CD14-positive monocyte (primary cell): ENCODE measurements at places on chromosomes 12 and 14. TPM values are rescaled to one million over a fixed set of nuclear protein-coding genes. Genes with fewer than 3 reads are reported as not detected.

- H3K4me3 ChIP-seq, result no peak overlapping the region
- H3K4me1 ChIP-seq, result no peaks in the 10 kb centered on the region
- DNase-seq, result no peak
- H3K36me3 ChIP-seq, result no peaks in the 10 kb centered on the region
- H3K27ac ChIP-seq, result no peak overlapping the region
- H3K27me3 ChIP-seq, result no peaks in the 10 kb centered on the region
These were observed 159.0 kb downstream of the KICS2 start for GRCh38 chr12:64063121-64063520.

GRCh38 chr12:21751517-21751916 is 23.0 kb downstream of the KCNJ8 start:
- no peak overlapping the region for H3K4me3 ChIP-seq
- no peaks in the 10 kb centered on the region for H3K4me1 ChIP-seq
- no peaks in the 10 kb centered on the region for H3K36me3 ChIP-seq
- DNase-seq, result no peak
- no peak overlapping the region for H3K27ac ChIP-seq

DNA sequence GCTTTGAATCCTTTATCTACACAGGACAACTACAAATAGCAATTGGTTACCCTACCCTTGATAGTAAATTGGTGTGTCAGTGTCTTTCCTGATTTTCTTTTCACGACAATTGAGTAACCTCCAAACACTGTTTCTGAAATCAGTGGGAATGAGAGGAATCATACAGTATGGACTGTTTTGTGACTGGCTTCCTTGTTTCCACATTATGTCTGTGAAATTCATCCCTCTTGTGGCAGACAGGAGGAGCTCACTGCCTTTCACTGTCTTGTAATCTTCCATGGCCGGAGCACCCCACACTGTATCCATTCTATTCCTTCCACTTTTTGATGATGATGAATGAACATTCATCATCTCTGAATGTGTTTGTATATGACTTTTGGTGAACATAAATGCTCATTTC is 164.0 kb upstream of the PZP start:
- no peak overlapping the region for H3K27ac ChIP-seq
- no peaks in the 10 kb centered on the region for H3K36me3 ChIP-seq
- H3K27me3 ChIP-seq, result no peaks in the 10 kb centered on the region
- no peak for DNase-seq
- H3K4me1 ChIP-seq, result peaks cover 5% of the 10 kb centered on the region
- H3K4me3 ChIP-seq, result no peak overlapping the region

- H3K4me1 ChIP-seq, result peaks cover 14% of the 10 kb centered on the region
- no peaks in the 10 kb centered on the region for H3K27me3 ChIP-seq
- H3K36me3 ChIP-seq, result no peaks in the 10 kb centered on the region
- H3K27ac ChIP-seq, result no peak overlapping the region
These were observed 259.3 kb upstream of the BTG1 start for GRCh38 chr12:92404921-92405320.

DNA sequence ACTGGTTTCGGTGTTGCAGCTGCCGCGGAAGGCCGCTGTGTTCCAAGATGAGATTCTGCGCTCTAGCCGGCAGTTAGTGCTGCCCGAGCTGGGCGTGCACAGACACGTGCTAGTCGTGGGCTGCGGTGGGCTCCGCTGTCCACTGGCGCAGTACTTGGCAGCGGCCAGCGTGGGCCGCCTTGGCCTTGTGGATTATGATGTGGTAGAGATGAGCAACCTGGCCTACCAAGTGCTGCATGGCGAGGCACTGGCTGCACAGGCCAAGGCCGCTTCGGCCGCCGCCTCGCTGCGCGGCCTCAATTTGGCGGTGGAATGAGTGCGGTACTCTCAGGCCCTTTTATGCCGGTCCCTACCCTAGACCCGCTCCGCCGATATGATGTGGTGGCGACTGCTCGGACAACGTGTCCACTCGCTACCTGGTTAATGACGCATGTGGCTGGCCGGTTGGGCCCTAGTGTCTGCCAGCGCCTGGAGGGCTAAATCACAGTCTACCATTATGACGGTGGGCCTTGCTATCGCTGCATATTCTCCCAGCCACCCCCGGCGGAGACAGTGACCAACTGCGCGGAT is 102.2 kb downstream of the SNAPC1 start:
- no peak overlapping the region for H3K27ac ChIP-seq
- H3K4me1 ChIP-seq, result peaks cover 16% of the 10 kb centered on the region
- H3K4me3 ChIP-seq, result no peak overlapping the region
- no peak for DNase-seq
- no peaks in the 10 kb centered on the region for H3K36me3 ChIP-seq

- H3K36me3 ChIP-seq, result peaks cover 13% of the 10 kb centered on the region
- peaks cover 43% of the 10 kb centered on the region for H3K4me1 ChIP-seq
- no peak overlapping the region for H3K4me3 ChIP-seq
- no peak for DNase-seq
- H3K27ac ChIP-seq, result no peak overlapping the region
- H3K27me3 ChIP-seq, result no peaks in the 10 kb centered on the region
These were observed 343.5 kb upstream of the RGS6 start for GRCh38 chr14:71588576-71589215.

- no peak overlapping the region for H3K27ac ChIP-seq
- H3K4me3 ChIP-seq, result no peak overlapping the region
- no peak for DNase-seq
- no peaks in the 10 kb centered on the region for H3K27me3 ChIP-seq
These were observed 313.5 kb downstream of the KCNC2 start for GRCh38 chr12:74896186-74896585.

GRCh38 chr14:52563120-52563519 is 10.5 kb downstream of the GPR137C start:
- no peaks in the 10 kb centered on the region for H3K36me3 ChIP-seq
- no peak overlapping the region for H3K27ac ChIP-seq
- H3K27me3 ChIP-seq, result no peaks in the 10 kb centered on the region
- no peaks in the 10 kb centered on the region for H3K4me1 ChIP-seq
- no peak for DNase-seq

DNA sequence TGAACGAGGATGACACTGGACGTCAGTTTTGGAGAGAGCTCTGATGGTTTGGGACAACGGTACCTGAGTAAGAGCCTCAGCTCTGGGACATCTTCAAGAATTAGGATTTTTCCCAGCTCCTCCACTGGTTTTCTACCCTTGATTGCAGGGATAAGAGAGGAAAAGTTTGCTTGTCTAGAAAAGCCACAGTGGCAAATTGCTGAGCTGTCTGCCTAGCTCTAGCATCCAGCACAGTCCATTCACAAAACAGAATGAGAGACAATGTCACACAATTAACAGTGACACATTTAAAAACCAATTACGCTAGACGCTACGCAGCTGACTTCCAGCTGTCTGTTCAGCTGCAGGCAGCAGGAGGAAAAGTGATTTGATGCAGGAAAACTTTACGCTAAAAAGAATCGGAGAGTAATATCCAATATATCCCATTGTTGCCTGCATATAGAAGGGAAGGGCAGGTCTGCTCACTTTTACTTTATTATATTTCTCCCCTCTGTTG is 168.1 kb upstream of the PRICKLE1 start:
- DNase-seq, result no peak
- no peak overlapping the region for H3K4me3 ChIP-seq
- H3K27ac ChIP-seq, result no peak overlapping the region
- H3K36me3 ChIP-seq, result no peaks in the 10 kb centered on the region
- no peaks in the 10 kb centered on the region for H3K4me1 ChIP-seq
- H3K27me3 ChIP-seq, result no peaks in the 10 kb centered on the region

- H3K36me3 ChIP-seq, result no peaks in the 10 kb centered on the region
- no peak overlapping the region for H3K4me3 ChIP-seq
- DNase-seq, result no peak
- H3K4me1 ChIP-seq, result no peaks in the 10 kb centered on the region
- H3K27ac ChIP-seq, result no peak overlapping the region
These were observed 96.1 kb upstream of the GRIP1 start for GRCh38 chr12:66774929-66775328.

GRCh38 chr12:93848523-93849101 is 171.4 kb downstream of the CRADD start:
- no peaks in the 10 kb centered on the region for H3K36me3 ChIP-seq
- no peaks in the 10 kb centered on the region for H3K27me3 ChIP-seq
- peak; percentile 88 for DNase-seq
- peaks cover 36% of the 10 kb centered on the region for H3K4me1 ChIP-seq
- H3K4me3 ChIP-seq, result no peak overlapping the region
- H3K27ac ChIP-seq, result peak overlapping the region; percentile 86

DNA sequence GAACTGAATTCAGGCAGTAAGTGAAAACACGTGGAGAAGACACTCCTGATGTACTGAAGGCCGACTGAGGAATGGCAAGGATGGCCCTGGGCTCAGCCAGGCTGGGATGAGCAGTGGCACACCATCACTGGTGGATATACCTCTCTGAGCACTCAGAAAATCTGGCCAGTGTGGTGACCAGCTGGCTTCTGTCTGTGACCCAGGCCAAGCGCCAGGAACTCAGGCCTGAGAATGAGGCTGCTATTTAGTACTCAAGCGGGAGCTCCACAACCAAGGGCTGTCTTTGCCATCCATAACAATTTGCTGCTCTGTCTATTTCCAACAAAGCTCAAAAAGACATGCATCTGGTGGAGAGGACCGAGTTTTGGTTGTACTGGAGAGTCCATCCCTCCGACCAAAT is 586.3 kb downstream of the BCL11B start:
- no peak overlapping the region for H3K4me3 ChIP-seq
- H3K27me3 ChIP-seq, result no peaks in the 10 kb centered on the region

- peak overlapping the region; percentile 90 for H3K4me3 ChIP-seq
- H3K36me3 ChIP-seq, result no peaks in the 10 kb centered on the region
- H3K27ac ChIP-seq, result peak overlapping the region; percentile 88
- no peak for DNase-seq
- no peaks in the 10 kb centered on the region for H3K27me3 ChIP-seq
These were observed 1.4 kb downstream of the SYNE3 start for GRCh38 chr14:95515080-95515489.

- no peak overlapping the region for H3K4me3 ChIP-seq
- no peaks in the 10 kb centered on the region for H3K36me3 ChIP-seq
- H3K27me3 ChIP-seq, result no peaks in the 10 kb centered on the region
- H3K27ac ChIP-seq, result no peak overlapping the region
- DNase-seq, result peak; percentile 66
These were observed 2.2 kb upstream of the C1S start for GRCh38 chr12:7058163-7058845.

The TUNAR gene
- polyA plus RNA-seq, result not detected in 2 replicates

The KRT1 gene
- not detected for polyA plus RNA-seq

The TMEM132C gene
- polyA plus RNA-seq, result not detected

The PLEKHD1 gene
- not detected for polyA plus RNA-seq

The CPNE6 gene
- polyA plus RNA-seq, result not detected
